Fibroblast of the aortic adventitia (primary cell): ENCODE measurements at places on chromosomes 12 and 14.

- DNase-seq, result no peak
Observed at GRCh38 chr12:623172-623864, 39.9 kb downstream of the NINJ2 start.

DNA sequence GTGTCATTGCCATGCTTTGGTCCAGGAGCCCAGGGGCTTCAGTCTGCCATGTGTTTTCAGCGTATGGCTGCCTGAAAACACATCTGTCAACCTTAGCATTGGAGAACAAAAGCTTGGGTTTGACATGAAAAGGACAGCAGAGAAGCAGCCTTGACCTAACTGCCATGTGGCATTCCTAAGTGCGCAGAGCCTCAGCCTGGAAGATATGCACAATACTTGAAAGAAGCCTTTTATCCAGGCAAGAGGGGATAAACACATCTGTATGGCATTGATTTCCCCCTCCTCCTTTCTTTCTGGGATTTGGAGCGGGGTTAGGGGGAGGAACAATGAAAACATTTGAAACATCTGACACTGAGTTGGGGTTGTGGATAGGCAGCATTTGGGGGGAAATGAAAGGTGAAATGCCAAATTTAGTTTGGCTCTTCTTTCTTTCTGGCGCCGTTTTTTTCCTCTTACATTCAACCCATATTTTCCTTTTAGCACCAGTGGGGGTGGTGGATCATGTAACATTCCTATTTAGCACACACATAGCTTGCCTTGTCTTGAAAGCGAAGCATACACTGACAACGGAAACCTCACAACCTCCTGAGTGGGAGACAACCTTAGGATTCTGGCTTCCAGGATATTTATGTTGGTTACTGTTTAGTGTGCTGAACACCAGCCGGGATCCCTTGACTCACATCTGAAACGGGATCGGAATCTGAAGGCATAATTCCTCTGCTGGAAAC lies 177.0 kb downstream of the C12orf75 start:
- no peak for DNase-seq

DNA sequence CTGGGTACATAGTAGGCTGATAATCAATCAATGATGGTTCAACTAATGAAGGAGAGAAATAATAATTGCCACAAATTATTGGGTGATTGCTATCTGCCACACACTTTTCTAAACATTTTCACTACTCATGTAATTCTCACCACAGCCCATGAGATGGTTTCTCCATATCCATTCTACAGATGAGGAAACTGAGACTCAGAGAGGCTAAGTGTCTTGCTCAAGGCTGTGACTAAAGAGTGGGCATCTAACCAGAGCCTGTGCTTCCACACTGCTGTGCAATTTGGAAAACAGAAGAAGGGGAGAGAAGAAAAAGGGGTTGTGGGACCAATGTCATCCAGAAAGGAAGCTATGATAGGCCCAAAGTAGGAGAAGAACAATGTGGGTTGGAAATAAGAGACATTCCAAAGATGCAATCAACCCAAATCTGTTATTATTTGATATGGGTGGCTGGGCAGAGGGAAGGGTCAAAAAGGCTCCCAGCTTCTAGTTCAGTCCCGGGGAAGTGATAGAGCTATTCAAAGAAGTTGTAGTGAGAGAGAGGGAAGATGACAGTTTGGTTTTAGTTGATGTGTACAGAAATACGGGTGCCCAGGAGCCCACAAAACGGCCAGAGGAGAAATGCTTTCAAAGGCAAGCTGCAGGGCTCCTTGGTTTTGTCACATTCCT lies 483 bp upstream of the NR1H4 start:
- DNase-seq, result no peak

DNA sequence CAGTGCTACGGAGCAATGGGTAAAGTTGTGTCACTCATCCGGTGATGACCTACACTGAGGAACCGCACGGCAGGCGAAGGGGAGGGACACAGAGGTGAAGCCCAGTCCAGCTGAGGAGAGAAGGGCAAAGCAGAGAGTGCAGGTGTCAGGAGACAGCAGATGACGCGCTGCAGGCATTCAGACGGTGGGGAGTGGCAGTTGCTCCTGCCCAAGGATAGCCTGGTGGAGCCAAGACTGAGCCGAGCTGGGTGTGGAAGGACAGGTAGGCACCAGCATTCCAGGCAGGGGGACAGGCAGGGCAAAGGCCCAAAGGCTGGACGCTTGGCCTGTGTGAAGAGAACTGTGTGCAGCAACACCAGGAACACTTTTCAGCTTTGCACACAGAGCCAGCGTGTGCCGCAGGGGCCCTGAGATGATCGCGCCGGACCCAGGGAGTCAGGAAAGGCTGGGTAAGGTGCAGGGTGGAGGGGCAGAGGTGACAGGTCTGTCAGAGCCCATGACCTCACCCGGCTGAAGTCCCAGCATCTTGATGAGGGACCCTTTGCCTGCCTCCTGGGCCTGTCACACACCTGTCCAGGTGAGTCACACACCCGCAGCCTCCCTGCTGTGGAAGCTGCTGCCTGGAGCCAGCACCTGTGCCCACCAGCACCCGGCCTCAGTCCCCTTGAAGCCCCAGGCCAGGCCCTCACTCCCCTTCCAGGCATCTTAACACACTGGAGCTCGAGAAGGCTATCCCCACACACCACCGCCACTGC lies 48.4 kb downstream of the TSPAN11 start:
- DNase-seq, result no peak

- DNase-seq, result no peak
Observed at GRCh38 chr12:103758310-103759089, 82.5 kb downstream of the NT5DC3 start.

DNA sequence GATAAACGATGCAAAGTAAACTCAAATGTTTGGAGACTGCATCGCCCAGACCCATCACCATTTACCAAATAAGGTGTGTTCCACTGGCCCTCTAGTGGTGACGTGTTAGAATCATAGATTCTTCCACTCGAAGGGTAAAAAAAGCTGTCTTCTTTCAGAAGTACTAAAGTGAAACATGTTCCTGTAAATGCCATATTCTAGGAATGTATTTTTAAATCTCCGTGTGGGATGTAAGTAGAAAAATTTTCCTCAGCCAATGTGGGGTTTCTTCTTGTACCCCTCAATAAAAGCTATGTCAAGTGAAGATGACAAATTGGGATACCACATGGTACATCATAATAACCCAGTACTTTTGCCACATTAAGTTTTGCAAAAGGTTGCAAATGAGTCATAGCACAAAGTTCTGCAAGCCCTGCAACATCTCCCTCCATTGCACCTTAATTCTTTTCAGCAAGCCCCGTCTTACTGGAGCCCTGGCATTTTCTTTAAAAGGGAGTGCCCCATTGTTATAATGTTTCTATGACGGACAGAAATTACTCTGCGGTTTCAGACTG lies 100.8 kb downstream of the CCER1 start:
- DNase-seq, result peak; percentile 79
